HFF-Myc (cell line): ENCODE measurements at places on chromosomes 5 and 9.

DNA sequence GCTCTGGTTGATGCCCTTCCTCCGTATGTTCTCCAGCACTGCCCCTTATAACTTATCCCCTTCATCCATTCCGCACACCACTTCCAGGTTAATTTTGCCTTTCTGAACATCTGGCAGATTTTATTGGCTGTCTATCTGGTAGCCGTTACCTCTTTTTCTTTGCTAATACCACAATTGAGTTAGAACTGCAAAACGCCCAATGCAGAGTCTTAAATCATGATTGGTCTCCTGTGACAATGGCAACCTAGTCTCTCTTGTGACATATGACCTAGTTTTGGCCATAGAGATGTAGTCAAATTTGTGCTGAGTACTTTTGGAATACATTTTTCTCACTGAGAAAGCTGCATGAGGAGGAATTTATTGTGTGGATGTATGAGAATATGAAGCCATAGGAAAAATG, 365.7 kb upstream of the PRR16 start:
- DNase-seq: no peak

GRCh38 chr9:6408320-6408719, 4.7 kb upstream of the UHRF2 start:
- no peak for DNase-seq

DNA sequence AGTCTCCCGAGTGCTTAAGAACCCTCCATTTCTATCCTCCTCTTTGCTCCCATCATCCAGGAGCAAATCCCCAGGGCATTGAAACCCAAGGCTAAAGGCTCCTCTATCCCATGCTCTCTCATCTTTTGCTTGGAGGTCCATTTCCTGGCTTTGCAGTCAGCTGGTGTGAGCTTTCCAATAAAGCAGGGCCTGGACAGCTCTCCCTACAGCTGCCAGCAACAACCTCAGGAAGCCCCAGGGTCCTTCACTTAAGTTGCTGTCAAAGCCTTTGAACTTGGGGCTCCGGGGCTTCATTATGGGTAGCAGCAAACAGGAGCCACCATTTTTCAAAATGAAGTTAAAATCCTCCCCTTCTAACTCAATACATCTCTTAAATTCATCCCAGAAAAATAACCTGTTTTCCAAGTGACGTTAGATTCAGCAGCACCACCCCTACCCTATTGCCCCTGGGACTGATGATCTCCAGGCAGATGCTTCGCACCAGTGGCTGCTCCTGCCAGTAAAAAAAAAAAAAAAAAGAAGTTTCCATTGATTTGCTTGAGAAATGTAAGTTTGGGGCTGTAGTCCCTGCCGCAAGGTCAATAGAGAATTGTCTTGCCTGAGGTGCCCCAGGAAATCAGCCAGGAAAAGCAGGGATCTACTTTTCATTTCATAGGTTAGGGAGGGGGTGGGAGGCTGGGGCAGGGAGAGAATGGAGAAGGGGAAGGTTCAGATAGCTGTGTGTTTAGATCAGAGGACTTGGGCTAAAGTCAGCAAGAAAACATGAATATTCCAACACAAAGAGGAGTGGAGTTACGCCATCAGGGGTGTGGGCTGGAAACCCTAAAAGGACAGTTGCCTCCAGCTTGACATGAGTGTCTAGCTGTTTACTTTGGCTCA, 83.8 kb upstream of the IL6ST start:
- DNase-seq: no peak

GRCh38 chr5:78644741-78645300, 3.8 kb downstream of the LHFPL2 start:
- DNase-seq: no peak

GRCh38 chr5:131378721-131379541, 115.1 kb downstream of the CDC42SE2 start:
- DNase-seq: no peak

- DNase-seq: no peak
Observed at GRCh38 chr5:13975246-13975645, 30.8 kb upstream of the DNAH5 start.
